HuH-7 (cell line): ENCODE measurements at places on chromosomes 4 and X.

DNA sequence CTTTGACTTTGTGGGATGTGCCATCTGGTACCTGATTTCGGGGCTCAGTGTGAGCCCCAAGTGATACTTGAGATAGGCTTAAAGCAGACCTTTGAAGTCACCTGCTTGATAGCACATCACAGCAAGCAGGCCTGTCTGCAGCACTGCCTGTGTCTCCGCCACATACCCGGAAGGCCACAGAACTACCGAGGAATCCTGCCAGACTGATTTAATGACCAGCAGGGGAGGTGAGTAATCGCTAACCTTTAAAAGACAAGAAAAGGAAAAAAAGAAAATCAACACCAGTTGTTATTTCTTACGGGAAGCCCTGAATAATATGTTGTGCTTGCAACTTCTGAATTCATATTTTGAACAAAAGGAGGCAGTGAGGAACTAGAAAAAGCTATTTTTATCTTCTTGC is 6.8 kb downstream of the PTCHD1 start:
- DNase-seq = no peak

DNA sequence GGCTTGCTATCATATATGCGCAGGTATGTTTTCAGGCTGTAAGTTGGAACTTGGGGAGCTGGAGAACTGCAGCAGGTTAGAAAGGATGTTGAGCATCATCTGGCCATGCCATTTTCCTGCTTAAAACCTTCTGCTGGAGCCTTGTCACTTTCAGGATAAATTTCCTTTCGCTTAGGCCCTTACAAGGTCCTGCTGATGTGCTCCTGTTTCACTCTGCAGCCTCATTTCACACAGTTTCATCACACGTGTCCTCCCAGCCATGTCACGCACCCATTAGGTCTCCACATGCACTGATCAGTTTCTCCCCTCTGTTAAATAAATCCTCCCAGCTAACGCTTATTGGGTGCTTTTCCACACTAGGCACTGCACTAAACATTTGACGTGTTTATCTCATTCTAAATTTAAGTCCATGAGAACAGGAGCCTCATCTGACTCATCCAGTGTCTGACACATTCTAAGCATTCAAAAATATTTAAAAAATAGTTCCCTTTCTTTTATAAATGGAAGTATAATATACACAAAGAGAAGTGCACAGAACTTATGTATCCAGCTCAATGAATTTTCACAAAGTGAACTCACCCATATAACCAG is 14.5 kb downstream of the SOD3 start:
- no peak for DNase-seq

DNA sequence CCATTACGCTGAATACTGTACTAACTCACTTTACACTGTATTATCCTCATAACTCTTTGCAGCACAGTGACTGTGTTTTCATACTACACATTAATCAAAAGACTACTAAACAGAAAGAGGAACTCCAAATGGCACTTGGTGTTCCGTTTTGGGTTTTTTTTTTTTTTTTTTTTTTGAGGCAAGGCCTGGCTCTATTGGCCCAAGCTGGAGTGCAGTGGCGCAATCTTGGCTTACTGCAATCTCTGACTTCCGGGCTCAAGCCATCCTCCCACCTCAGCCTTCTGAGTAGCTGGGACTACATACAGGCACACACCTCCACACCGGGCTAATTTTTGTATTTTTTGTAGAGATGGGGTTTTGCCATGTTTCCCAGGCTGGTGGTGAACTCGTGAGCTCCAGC is 10.7 kb downstream of the KLHL8 start:
- DNase-seq = no peak

DNA sequence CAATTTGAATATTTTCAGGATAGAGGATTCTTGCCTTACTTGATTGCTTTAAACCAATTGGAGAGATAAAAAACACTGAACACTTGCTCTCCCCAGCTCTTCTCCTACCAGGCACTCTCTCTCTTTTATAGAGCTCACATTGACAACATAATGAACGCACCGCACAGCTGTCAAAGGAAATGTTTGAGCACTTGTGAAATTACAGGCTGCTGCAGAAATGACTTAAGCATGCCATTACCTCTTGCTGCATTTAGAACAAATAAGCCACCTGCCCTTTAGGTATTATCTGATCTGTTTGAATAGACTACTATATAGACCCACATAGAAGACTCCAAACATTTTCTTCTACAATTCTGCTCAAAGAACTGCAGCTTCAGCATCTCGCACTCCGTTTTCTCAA is 227.7 kb downstream of the C4orf33 start:
- DNase-seq = no peak

- DNase-seq = no peak
Measured at GRCh38 chr4:133997436-133997835, 204.2 kb downstream of the PABPC4L start.

- DNase-seq = no peak
Measured at GRCh38 chrX:40866893-40867292, 131.6 kb upstream of the MED14 start.

GRCh38 chr4:186724864-186725468 is 1.3 kb upstream of the FAT1 start:
- DNase-seq = no peak

- no peak for DNase-seq
Measured at GRCh38 chr4:164937576-164938270, 39.7 kb downstream of the TRIM61 start.

- no peak for DNase-seq
Measured at GRCh38 chrX:109707319-109707718, 25.7 kb downstream of the ACSL4 start.

DNA sequence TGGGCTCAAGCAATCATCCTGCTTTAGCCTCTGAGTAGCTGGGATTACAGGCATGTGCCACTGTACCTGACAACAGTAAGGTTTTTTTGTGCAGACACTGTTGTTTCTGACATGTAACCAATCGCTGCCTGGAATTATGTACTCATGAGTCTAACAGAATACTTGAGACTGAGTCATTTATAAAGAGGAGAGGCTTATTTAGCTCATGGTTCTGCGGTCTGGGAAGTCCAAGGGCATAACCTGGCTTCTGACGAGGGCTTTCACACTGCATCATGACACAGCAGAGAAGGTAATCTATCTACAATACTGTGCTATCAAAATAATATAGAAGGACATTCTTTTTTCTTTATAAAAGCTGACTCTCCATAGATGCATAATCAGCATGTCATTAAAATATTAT is 115.5 kb upstream of the STOX2 start:
- DNase-seq = no peak

GRCh38 chr4:183097231-183098018 is 1.6 kb upstream of the WWC2 start:
- DNase-seq = no peak

- no peak for DNase-seq
Measured at GRCh38 chr4:72942565-72942964, 127.0 kb downstream of the COX18 start.

DNA sequence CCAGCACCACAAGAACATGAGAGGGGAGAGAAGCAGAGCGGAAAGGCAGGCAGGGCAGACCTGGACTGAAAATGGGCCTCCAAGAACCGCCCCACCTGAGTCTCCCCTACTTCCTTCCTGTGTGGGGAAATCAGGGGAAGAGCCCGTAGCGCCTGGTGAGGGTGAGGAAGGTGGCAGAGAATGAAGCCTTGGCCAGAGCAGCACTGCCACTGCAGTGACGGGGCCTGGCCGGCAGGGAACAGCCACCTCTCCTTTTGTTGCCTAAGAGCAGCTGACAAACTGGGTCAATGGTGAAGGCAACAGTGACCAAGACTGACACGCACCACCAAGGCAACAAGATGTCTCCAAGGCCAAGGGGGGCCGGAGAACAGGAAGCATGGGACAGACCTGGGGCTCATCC is 58.4 kb upstream of the CBR4 start:
- DNase-seq = no peak

- no peak for DNase-seq
Measured at GRCh38 chr4:7334521-7335275, 100.0 kb downstream of the PSAPL1 start.

GRCh38 chr4:88526221-88526815 is 2.7 kb upstream of the PYURF start:
- DNase-seq = no peak

GRCh38 chrX:39753293-39753996 is 344.3 kb downstream of the BCOR start:
- DNase-seq = no peak

- DNase-seq = no peak
Measured at GRCh38 chrX:18428006-18428405, 2.6 kb downstream of the CDKL5 start.

GRCh38 chr4:95432466-95432865 is 116.3 kb downstream of the UNC5C start:
- DNase-seq = no peak

DNA sequence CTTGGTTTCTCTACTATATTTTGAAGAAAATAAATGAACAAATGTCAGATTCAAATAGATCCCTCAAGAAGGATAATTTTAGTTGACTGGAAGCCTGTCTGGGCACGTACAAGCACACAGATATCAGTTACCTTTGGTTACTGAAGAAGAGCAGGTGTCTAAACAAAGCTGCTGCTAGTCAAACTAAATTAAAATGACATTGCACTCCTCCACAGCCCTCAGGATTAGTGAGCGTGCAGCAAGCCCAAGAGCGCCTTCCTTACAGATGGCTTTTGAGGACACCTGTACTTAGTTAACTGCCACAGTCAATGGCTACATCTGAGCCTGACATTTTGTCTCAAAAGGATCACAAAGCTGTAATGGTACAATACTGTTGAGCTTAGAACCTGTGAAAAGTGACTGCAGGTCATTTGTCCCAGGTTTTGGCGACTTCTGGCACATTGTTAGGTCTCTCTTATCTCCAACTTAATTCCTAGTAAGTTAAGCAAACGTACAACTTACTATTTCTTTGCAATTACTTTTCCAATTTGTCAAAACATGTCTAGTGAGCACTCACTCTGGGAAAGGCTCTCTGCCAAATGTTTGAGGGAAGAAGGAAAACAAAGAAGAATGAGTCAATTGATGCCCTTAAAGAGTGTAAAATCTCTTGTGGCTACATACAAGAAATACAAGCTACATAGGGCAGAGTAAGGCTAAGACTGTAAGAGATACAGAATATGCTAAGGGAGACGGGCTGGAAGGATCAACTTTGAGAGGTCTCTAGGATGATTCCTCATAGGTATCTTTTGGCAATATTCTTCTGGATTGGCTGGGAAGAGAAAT is 25.6 kb upstream of the DAPP1 start:
- DNase-seq = no peak

GRCh38 chrX:75276666-75277065 is 2.8 kb downstream of the UPRT start:
- no peak for DNase-seq

- DNase-seq = no peak
Measured at GRCh38 chr4:132396636-132397035, 752.5 kb upstream of the PCDH10 start.

DNA sequence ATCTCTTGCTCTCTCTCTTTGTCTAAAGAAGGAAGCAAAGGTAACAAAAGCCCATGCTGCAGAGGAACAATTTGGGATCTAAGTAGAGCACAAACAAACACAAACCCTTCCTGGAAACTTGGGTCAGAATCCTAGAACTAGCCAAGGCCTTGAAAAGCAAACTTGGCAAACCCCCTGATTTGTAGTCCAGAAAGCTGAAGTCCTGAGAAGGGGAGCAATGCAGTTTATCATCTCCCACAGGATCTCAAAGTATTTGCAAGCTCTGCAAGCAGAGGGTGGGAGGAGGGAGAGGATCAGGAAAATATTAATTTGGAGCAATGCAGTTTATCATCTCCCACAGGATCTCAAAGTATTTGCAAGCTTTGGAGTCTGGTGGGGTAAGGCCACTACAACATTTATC is 379.5 kb upstream of the FGF13 start:
- DNase-seq = no peak

GRCh38 chr4:52780617-52781354 is 29.6 kb upstream of the ERVMER34-1 start:
- no peak for DNase-seq

DNA sequence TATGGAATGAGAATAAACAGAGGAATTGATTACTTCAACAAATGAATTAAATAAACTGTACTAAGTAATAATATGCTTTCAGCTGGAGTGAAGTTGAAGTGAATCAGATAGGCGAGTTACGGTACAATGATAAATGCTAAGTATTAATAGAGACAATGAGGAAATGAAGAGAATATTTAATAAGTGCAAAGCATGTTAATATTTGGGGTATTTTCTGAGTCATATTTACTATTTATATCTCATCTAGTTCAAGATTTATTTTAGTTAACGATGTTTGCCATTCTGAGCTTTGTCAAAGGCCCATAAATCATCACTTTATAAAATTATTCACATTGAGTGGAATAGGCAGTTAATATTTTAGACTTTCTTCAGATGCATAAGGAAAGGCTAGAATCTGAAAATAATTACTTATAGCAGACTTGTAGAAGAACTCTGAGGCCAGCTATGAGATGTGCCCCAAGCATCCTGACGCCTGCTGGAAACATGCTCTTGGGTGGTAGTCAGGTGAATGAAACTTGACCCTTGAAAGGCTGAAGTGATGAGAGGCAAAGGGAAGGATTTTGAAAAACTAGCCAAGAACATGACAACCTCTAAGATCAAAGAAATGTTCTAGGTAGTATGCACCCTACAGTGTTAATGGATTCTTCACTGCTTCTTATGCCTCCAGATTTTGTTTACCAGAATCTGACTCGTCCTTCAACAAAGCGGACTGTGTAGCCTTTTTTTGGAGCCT is 133.8 kb upstream of the STIM2 start:
- DNase-seq = no peak

DNA sequence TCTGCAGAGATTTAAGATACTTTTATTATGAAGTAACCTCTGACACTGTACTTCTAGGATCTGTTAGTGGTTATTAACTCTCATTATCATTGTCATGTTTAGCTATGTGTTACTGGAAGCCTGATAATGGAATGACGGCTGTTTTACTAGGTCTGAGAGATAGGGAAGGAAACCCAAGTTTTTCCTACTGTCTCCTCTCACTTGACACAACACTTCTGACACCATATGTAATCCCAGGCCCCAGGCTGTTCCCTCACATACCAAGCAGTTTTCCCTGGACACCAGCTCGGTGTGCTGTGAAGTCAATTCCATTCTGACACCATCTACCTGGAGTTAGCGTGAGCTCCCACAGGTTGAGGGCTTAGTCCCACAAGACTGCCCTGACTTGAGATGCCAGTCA is 85.6 kb downstream of the ZNF674 start:
- no peak for DNase-seq

DNA sequence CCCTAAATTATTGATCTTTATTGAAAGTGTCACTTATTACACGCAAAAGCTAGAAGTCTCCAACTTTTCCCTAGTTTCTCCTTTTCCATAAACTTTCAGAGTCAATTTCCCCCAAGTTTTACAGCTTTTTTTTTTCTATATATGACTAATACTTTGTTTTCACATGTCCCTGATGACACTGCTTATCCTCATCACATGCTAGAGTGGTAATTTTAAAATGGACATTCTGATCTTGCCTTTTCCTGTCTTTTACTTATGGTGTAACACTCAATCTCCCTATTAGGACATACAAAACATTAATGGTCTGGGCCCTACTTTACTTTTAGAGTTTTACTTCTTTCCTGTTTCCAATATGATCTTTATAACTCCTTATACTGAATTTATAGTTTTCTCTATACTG is 112.6 kb downstream of the ANK2 start:
- DNase-seq = no peak

GRCh38 chr4:125760201-125760819 is 445.6 kb downstream of the FAT4 start:
- no peak for DNase-seq
